ENCODE measurements at places on chromosomes 2 and 18.

- no peak for DNase-seq
Measured at GRCh38 chr18:3048121-3048520, 35.2 kb upstream of the LPIN2 start.

GRCh38 chr2:45121236-45121927 lies 112.1 kb upstream of the SIX2 start:
- peak; percentile 14 for DNase-seq

DNA sequence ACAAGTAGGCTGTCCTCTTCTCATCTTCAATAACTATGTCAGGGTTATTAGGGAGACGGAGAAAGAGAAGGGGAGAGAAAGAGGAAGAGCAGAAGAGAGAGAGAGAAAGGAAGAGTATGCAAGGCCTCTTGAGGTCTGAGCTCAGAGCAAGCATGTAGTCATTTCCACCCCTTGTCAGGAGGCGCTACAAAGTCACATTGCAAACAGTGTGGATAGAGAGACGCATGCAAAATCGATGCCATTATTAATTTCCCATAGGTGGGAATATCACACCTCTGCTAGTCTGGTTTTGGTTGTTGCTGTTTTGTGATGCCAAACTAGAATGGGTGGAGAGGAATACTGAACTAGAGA lies 24.2 kb upstream of the SERPINE2 start:
- DNase-seq: no peak

DNA sequence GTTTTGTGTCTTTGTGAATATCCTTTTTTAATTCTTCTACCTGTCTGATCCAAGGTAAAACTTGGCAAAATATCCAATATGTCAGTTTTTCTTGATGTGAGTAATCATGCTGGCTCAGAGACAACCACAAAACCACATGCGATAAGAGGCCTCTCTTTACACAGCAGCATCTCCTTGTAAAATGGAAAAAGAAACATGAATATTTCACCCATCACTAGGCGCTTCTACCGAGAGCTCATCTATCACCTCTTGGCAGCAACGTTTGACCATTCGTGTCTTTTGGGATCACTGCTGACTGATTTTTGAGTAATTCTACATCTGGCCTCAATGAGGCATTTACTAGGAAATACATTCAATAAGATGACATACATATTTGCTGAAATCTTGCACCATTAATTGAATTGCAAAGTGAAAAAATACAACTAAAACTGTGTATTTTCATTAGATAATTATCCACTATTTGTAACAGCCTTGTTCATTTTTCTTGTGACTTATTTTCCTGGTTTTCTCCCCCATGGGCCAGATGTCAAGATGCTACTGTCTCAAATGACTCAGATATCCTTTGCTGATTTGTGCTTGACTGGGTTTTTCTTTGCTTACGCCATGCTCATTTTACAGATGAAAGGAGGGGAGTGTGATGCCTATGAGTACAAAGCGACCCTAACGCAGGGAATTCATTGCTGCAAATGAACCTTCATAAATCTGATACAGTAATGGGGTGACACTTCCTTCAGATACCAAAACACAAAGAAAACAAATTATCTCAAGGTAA lies 467.5 kb downstream of the FBXO15 start:
- no peak for DNase-seq

GRCh38 chr2:232116852-232117251 lies 155.3 kb downstream of the DIS3L2 start:
- no peak for DNase-seq

- DNase-seq: no peak
Measured at GRCh38 chr2:151777487-151777886, 43.2 kb upstream of the NEB start.

DNA sequence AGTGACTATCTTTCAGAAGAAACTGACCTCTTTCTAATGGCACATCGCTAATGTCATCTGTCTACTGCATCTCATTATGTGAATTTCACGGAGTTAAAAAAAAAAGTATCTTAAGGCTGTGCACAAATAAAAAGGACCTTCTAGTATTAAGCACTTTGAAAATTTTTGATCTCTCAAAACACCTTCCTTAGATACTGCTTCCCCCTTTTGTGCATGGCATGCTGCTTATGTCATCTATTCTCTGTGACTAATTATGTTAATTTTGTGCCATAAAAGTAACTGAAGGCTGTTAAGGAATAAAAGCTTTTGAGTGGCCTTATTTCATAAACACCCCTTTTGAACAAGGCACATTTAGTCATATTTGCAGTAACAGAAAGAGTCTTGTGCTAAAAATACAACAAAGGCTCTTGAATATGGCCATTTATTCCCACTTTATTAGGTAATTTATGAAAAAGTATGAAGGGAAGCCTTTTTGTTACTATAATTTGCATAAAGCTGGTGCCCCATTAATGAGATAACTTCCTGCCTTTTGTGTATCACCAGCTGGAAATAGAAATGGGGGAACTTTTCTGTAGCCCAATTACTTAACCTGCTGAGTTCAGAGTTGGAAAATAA lies 1412.0 kb upstream of the ZEB2 start:
- DNase-seq: no peak

DNA sequence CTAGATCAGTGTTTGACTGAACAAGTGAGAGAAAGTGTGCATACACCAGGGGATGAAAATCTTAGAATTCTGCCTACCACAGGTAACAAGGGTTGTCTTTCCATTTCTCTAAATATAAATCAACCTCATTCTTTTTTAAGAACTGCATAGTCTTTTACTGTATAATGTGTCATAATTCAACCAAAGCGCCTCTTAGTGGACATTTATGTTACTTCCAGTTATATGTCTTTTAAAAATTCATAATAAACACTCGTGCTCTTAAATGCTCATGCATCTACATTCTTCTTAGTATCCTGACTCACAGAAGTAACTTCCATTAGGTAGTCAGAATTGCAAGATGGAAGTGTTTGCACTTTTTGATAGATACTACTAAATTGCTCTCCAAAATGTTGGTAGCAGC lies 76.2 kb downstream of the CHRNA1 start:
- no peak for DNase-seq

DNA sequence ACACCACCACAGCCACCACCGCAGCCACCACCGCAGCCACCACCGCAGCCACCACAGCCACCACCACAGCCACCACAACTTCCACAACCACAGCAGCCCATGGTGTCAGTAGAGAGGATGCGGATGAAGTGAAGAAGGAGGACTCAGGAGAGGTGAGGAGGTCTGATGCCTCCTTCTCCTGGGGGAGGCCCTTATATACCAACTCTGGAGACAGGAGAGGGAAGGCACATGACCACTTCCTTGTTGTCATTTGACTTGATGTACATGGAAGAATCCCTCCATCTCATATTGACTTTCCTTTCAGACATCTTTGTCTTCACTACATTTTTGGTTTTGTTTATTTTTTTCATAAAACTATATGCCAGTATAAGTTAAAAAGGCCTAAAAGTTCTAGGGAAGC lies at the start of gene SCYGR3:
SCYGR3 (minus strand) TSS at position 101 of the 400 bp plus-strand sequence; CDS start at position 101, 0 bp downstream.
- no peak for DNase-seq

DNA sequence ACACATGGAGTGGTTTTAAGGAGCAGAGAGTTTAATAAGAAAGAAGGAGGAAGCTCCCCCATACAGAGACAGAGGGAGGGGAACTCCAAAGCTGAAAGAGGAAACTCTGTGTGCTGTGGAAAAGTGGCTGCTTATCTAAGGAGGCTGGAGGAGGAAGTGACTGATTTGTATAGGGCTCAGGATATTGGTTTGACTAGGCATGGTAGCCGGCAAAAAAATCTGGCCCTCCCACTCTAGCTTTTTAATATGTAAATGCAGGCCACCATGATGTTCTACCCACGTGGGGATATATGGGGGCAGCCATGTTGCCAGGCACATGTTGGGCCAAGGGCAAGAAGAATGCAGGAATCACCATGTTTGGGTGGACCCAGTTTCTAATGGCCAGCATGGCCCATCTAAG lies 64.3 kb downstream of the HNMT start:
- DNase-seq: no peak

DNA sequence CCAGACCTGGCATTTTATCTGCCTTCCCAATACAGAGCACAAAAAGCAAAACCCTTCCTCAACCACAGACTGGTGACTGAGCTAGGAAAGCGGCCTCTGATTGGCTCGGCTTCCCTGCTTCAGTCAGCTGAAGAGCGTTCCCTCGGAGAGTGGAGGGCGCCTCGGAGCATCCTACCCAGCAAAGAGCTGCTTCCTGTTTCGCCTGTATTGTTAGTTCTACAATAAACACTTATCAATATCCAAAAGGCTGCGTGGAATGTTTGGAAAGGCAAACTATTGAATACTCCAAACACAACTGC lies 125.0 kb downstream of the CACNB4 start:
- no peak for DNase-seq

DNA sequence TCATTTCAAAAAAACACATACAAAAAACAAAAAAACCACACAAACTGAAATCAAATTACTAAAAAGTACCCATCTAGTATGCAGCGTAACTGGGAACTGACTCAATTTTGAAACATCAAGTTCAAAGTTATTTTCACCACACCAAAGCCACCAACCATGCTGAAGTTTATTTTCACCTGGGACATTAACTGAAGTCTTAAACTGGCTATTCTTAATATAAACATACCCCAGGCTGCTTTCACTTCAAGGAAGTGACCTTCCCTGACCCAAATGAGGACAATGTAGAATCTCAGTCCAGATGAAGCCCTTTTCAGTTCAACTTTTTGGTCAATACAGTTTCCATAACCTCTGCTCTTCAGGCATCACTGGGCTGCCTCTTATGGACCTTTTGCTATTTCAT lies 84.6 kb downstream of the PIGN start:
- DNase-seq: no peak

DNA sequence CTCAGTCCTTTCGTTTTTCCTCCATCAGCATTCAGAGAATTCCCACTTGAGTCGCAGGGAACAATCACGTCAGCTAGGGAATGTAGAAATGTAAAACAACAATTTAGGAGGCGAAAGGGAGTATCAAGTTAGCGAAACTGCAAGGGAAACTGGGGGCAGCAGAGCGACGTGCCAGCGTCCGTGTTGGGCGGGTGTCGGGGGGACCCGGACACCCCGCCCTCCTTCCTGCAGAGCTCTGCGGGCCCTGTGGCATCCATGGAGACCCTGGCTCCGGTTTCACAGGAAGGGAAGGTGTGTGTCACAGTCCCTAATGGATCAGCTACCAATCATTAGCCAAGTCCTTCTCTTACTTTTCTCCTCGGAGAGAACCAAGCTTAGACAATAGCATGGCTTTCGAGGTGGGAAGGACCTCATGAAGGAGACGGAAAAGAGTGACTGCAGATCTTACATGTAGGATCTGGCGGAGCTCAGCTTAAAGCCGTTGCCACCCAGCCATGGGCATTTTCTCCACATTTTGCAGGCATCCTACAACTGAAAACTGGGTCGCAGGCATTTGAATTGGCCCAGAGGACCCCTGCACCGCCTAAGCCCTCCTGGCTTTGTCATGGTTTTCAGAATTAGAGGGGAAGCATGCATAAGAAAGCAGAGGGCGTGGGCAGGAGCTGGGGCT lies 33.7 kb downstream of the SOX11 start:
- no peak for DNase-seq

DNA sequence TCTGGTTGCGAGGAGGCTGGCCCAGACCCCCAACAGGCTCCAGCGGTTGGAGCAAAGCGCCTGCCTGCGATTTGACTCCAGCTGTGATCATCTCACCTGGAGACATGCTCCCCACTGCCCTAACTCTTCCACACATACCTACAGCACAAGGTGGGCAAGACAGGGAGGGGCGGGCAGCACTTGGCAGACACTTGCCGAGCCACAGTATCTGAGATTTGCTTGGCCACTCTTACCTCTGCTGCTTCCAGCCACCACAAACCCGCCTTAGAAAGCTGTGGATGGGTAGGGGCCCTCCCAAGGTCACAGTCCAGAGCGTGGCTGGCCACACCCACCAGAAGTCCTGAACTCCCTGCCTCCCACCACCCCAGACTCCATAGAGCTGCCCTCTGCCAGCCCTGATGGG lies 8.2 kb downstream of the CYP26B1 start:
- DNase-seq: no peak

DNA sequence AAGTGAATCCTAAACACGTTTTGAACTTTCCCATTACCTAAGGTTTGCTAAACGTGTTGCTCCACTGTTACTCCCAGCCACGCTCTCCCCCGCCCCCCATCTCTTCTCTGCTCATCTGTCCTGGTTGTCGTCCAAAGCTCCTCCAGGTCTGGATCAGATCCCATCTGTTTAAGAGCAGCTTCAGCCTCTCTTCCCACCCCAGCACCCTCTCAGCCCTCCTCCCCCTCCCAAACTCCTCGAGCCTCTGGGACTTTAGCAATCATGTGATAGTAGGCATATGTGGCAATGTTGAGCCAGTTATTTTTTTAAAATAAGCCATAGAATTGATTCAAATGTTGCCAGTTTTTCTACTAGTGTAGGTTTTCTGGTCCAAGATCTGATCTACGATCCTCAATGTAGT lies 20.0 kb upstream of the LPIN1 start:
- no peak for DNase-seq

DNA sequence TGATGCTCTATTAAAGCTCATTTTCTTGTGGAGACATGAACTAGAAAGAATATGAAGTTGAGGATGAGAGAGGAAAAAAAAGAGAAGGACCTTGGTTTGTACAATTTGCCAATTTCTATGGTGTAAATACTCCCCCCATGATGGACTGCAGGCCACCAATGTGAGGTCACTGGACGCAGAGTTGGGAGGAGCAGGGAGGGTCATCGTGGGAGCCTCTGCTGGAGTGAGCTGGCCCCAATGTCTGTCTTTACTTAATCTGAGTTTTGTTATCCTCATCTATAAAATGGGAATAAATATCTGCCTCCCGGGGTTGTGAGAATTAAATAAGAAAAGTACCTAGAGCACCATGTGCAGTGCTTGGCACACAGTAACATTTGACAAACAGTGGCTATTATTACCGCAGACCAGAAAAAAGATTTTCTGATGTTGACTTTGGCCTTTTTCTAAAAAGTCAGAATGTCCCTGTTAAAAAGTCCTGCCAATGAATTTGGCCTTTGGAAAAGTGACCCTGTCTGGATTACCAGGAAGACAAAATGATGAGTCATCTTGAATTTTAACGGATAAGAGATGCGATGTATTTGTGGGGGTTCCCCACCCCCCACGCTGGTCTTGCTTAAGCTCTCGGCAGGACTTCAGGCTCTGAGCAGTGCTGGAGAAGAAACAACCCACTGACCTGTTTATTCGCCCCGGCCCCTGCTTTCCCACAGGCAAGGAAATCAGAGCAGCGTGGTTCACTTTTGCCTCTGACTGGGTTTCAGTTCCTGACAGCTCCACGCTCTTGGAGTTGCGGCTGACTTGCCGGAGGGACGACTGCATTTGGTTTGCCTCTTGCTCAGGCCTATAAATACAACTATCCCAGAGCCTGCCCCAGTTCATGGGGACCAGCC lies 50.3 kb upstream of the FOSL2 start:
- DNase-seq: peak; percentile 25

DNA sequence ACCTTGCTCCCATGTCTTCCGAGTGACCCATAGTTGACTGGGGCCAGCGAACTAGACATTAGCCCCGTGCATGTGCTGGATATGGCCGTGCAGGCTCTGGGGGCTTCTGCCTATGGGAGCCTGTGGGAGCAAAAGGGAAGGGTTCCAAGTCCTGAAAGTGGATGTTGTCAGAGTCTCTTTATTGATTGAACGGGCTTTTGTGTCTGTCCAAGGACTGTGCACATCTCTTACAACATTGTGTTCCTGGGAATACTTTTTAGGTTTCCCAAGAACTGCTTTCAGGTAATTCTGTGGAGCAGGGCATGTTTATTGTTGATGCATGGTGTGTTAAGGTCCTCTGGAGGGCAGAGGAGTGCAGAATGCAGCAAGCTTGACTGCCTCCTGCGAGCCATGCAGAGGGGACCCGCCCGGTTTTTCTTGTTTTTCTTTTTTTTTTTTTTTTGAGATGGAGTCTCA lies 5.0 kb downstream of the RNF144A start:
- peak; percentile 27 for DNase-seq

- DNase-seq: no peak
Measured at GRCh38 chr2:175931805-175932204, 70.3 kb downstream of the LNPK start.
